ENCODE measurements at places on chromosomes 3 and 15.

- DNase-seq = no peak
Measured at GRCh38 chr15:99486371-99487336, 79.1 kb upstream of the MEF2A start.

DNA sequence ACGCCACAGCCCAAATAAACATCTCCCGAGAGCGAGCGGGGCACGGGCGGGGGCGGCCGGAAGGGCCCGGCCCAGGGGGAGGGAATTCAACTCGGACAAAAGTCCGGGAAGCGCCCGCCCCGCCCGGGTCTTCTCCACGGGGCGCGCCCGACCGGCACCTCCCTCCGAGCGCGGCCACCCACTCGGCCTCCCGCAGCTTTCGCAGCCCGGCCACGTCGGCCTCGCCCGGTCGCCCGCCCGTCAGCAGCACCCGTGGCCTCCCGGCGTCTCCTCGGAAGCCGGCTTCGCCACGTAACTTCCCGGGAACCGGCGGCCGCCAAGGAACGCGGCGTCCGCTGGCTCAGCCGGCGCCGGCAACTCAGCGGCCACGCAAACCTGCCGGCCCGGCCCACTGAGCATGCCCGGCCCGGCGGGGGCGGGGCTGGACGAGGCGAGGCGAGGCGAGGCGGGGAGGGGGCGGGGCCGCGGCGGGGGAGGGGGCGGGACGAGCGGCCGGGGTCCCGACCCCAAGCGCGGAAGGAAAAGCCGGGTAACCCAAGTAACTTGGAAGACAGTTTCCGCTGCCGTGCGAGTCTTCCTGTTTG is at the start of gene TJP1:
TJP1 (minus strand) TSS at position 369 of the 584 bp plus-strand sequence. CDS start 440 bp downstream, outside the sequence.
- DNase-seq = peak; percentile 66

DNA sequence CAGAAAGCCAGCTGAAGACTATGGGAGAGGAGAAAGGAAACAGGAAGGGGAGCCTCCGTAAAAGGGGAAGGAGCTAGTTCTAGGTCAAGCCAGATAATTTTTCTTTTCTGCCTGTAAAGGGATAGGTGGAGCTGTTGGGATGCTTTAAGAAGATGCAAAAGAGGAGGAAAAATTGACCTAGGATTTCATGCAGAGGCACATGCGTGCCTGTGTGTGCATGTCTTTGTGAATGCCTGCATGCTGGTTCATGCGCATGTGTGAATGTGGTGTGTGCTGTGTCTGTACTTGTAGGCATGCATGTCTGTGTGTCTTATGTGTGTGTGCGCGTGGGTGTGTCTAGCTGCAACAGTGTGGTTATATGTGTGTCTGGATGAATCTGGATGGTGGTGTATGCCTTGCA is 27.3 kb downstream of the CCDC33 start:
- no peak for DNase-seq

DNA sequence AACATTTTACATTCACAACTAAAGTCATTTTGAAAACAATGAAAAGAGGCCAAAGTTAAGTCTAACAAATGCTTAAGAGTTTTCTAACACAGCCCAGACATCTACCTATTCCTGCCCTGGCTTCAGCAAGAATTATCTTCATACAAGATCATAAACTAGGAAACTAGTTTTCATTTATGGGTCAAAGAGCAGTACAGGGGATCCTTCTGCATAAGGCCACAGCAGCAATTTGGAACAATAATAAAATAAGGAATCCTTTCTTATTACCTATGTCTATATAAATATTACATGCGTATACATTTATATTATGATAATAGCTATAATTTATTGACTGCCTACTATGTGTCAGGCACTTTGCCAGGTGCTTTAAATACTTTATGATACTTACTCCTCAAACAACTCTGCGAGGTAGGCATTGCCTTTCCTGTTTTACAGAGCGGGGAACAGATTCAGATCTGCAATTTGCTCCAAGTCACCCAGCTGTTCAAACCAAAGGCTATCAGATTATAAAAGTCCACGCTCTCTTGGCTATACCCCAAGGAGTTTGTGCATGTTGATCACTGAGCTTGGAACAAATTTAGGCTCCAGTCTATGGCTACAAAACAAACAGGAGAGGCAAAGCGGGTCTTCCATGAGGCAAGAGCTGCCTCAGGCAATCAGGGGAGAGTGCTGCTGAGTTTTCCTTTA is 196.4 kb downstream of the RORA start:
- DNase-seq = no peak

GRCh38 chr3:191528589-191528988 is 67.6 kb downstream of the PYDC2 start:
- DNase-seq = no peak

DNA sequence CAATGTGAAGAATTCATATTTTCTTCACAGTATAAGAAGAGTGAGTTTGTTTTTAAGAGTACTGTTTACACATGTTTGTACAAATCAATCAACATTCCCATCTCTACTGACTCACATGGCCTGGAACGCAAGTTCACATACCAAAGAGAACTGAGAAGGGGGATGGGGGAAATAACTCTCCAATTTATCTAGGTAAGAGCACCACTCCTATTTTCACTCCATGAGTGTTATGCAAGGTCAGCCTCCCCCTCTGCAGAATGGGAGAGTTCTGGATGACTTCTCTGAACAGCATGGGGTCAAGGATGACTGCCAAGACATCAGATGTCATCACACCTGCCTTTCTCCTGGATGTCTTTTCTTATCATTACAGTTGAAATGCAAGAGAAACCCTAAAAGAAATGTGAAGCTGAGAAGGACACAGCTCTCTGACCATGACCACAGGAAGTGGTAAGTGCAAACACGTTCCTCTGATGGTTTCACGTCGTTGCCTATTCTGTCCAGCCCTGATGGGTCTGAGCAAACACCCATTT is 95.2 kb downstream of the SEMA6D start:
- no peak for DNase-seq

- DNase-seq = no peak
Measured at GRCh38 chr3:126553284-126554084, 5.2 kb downstream of the C3orf22 start.

DNA sequence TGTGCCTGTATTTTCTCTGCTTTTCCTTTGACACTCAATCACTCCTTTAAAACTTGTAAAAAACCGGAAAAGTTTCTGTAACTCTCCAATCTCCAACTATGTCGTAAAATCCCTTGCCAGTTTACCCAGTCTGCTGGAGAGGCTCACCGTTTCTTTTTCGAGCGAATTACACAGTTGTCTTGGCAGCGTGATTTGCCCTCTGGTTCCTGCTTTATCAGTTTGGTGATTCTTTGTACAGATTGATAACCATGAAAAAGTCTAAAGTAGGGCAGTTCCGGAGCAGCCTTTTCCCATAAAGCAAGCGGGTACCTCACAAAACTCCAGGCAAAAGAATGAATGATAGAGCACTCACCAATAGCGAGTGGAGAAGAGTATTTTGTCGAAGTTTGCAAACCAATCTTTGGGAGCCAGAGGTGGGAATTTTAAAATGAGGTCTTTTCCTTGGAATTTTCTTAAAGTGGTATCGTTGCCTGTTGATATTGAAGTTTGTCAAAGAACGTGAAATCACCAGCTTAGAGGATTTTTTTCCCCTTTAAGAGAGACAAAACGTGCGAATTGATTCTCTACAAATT is at the start of gene TTC23:
TTC23 (minus strand) TSS at position 312 of the 572 bp plus-strand sequence. CDS start 20,869 bp downstream, outside the sequence.
- peak; percentile 49 for DNase-seq

- DNase-seq = no peak
Measured at GRCh38 chr15:101309436-101310160, 14.6 kb upstream of the SNRPA1 start.

DNA sequence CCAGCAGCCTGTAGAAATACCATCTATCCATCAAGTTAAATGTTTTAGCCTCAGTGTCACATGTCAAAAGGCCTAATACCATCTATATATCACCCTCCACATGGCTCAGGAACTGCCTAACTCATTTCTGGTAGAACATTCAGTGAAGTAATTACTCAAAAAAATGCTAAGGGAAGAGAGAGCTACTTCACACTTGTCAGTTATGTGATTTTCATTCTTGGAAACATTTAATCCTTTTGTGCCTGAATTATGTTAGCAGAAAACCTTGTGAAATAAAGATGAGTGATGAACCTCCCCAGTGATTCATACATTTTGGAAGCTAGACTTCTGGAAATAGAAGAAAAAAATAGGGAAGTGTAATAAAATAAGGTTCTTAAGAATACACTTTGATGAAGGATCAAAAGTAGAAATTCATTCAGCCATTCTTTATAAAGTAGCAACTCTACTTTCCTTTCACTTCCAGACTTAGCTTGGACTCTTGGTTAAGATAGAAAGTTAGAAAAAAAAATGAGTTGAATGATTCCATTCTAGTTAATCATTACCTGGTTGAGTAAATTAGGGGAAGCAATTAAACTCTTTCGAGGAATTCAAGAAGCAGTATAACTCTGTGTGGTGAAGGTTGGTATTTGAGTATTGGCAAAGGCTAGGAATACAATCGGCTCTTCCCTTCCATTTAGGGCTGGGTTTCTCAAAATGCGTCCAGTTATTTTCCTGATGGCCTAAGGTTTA is 3.6 kb downstream of the OTOL1 start:
- DNase-seq = no peak

DNA sequence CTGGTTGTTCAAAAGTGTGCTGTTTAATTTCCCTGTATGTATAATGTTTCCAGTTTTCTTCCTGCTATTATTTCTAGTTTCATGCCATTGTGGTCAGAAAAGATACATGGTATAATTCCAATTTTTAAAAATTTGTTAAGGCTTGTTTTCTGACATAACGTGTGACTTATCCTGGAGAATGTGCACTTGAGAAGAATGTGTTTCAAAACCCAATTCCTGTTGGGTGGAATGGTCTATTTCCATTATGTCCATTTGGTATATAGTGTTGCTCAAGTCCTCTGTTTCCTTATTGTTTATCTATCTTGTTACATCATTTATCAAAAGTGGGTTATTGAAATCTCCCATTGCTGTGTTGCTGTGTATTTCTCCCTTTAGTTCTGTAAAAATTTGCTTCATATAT is 215.4 kb downstream of the GREM1 start:
- DNase-seq = no peak

DNA sequence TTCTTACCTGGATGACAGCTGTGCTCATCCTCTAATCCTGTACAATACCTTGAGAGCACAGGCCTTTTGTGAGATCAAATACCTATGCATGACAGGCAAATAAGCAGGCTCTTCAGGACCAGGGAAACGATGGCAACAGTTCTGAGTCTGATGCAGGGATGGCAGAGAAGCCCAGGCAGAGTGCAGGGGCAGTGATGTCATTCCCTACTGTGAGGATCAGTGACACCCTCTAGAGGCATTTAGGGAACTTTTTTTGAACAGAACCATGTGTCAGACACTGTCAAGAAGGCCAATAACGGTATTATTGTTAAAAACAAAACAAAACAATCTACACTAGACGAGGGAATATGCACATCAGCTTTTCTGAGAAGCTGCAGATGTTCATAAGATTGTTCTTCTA is 314.8 kb upstream of the CTDSPL start:
- DNase-seq = no peak

GRCh38 chr15:70214276-70214675 is 116.6 kb upstream of the TLE3 start:
- no peak for DNase-seq

DNA sequence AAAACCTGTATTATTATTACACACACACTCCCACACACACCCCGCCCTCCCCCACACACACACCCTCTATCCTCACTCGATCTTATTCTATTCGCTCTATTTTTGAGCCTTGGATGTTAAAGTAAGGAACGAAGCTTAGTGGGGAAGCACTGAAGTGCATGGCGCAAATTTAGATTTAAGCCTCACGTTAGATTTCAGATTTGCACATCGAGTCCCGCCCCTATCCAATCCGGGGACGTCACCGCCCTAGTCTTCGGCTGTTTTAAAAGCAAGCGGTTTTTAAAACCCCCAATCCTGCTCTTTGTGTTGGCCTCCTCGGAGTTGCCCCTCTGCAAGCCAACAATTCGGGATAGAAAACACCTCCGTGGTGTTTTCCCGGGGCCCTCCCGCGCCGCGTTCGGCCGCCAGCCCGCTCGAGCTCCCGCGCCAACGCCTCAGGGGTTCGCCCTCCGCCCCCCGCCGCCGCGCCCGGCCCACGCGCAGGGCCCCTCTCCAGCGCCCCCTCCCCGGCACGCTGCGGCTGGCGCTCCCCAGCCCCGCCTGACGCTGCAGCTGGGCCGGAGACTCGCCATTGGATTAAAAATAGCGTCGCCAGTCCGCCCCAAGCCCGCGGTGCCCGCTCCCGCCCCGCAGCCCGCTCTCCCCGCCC is at the start of gene USP13:
USP13 (plus strand) TSS at position 594 of the 649 bp plus-strand sequence. CDS start 186 bp downstream, outside the sequence.
- peak; percentile 88 for DNase-seq

DNA sequence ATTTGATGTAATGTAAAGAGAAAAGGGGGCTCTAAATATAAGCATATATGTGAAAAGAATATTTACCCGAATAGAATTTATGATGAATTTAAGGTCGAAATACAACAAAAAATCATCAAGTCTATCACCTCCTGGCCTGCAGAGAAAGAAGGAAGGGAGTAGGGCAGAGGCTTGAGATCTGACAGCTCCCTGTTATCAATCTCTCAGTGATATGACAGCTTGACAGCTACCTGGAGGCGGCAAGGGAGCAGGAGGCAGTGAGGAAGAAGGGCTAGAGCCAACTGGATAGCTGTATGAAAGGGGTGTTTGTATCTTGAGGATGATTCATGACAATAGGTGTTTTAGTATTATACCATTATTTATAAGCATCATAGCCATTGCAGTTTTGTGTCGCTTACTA is 299.8 kb upstream of the DNAJC19 start:
- no peak for DNase-seq
